NCI-H2081 treated with DMSO at 0.1 percent for 48 hours (cell line): ENCODE measurements at places on chromosomes 13 and 19.

DNA sequence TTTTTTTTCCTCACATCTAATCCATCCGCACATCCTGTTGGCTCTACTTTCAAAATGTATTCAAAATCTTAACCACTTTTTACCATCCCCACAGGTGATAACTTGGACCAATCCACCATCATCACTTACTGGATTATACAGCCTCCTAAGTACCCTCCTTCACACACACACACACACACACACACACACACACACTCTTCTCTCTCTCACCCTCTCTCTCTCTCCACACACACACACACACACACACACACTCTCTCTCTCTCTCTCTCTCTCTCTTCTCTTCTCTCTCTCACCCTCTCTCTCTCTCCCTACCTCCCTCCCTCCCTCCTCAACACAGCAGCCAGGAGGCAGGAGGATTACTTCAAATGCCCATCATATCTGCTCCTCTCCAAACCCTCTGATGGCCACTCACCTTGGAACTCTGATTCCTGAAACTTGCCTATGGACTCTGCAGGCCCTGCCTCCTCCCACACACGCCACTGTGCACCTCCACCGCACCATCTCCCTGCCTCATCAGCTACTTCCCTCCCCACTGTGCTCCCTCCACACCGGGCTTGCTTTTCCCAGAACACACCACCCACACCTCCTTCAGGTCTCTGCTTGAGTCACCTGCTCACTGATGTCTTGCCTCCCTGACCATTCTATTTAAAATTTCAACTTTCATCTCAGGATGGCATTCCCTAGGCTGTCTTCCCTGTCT is 39.7 kb downstream of the RCBTB2 start:
- no peak for DNase-seq

- DNase-seq = no peak
Measured at GRCh38 chr13:25046985-25047511, 48.9 kb upstream of the PABPC3 start.

GRCh38 chr13:36163286-36163685 is 32.1 kb upstream of the DCLK1 start:
- DNase-seq = no peak

DNA sequence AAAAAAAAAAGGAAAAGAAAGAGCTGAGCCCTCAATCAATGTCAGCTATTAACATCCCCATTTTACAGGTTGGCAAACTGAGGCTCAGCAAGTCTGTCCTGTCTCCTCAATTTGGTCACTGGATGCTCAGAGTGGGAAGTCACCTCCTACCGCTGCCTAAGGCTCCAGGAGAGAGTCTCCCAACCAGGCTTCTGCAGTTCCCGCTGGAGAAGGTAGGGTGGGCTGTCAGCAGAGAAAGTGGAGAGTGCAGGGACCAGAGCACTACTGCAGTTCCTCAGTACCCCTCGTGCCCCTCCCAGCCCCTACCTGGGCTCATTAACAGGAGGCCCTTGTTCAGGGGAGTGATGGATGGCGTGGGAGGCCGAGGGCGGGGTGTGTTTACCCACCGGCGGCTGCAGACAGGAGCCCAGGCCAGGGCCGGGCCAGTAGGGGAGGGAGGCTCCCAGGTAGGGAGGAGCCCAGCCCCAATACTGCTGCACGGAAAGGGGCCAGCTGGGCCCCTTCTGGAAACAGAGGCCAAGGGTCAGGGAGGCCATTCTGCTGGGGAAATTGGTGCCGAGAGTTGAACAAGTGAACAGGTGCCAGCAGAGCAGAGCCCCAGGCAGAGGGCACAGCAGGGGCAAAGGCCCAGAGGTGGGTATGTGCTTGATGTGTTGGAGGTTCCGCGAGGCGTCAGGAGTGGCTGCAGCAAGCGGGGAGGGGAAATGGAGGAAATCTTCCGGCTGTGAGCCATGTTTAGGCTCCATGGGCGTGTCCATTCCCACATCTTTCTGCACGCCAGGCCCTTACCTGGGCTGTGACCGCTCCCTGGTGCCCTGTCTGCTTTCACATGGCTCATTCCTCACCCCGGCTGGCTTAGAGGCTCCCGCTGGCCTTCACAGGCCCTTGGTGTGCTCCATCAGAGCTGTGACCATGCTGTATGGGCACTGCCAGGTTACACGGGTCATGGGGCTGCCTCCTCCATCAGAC is 7.6 kb upstream of the COMP start:
- DNase-seq = no peak

DNA sequence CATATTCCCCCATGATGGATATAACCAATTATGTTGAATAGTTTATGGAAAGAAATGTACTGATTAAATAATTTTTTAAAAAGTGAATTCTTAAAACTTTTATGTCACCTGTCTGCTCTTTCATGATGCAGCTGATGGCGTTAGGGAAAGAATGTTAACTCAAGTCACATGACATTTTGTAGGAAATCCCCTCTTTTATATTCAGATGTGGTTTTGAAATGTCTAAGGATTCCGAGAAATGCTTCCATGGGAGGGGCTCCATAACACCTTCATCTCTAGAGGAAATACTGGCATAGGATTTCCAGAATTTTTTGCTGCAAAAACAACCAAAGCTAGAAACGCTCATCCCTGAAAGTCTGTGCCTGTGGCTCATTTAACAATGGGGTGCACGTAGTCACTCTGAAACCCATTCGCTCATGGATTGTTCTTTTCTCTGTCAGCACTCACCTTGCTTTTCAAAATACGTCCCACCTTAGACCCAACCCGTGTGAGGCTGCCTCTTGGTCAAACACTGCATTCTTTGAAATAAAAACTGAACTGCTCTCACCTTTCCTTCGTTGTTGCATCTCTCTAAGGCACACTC is 288.9 kb downstream of the SHISA2 start:
- DNase-seq = no peak

DNA sequence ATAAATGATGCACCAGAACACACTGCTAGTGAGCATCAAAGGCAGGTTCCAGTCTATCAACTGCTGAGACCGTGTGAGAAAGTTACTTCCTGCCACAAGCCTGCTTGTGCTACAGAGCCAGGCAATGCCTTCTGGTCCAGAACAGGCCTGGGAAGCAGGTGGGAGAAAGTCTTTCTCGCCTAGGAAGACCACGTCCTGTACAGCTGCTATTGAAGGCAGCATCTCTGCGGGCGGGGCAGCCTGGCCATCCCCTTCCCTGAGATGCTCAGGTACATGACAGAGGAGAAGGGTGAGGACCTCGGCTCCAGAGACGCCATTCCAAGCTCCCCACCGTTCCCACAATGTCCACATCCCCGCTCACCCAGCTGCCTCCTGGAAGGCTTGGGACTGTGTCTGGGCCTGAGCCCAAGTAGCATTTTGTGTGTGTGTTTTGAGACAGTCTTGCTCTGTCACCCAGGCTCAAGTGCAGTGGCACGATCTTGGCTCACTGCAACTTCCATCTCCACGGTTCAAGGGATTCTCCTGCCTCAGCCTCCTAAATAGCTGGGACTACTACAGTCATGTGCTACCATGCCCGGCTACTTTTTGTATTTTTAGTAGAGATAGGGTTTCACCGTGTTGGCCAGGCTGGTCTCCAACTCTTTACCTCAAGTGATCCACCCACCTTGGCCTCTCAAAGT is 3.4 kb downstream of the RFX1 start:
- DNase-seq = no peak
